ENCODE measurements at places on chromosomes 11 and 22. TPM values are rescaled to one million over a fixed set of nuclear protein-coding genes. Genes with fewer than 3 reads are reported as not detected.

DNA sequence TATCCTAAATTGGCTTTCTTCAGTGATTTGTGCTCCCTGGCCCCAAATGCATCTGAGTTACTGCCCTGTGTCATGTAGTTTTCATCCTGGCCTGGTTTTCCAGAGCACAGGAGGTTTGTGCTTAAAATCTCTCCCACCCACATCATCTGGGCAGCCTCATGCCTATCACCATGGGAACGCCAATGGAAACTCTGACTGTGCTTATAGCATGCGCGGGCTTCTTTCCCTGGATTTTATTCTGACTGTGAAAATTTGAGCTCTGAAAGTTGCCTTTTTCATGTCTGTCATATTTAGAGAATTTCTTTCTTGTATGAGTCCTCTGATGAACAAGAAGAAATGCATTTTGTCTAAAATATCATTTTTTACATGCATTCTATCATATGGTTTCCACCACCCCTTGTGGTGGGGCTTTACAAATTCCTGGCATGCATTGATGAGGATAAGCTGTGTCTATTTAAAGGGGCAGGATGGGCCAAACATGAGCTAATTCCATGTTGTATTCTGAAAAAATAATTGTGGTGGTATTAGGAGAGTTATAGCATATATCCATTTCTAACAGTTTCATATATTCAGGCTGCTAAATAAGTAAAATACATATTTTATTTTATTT is 55.1 kb downstream of the IRAG1 start:
- DNase-seq: no peak

- no peak for DNase-seq
These were observed 12.8 kb upstream of the SORL1 start for GRCh38 chr11:121439337-121439736.

DNA sequence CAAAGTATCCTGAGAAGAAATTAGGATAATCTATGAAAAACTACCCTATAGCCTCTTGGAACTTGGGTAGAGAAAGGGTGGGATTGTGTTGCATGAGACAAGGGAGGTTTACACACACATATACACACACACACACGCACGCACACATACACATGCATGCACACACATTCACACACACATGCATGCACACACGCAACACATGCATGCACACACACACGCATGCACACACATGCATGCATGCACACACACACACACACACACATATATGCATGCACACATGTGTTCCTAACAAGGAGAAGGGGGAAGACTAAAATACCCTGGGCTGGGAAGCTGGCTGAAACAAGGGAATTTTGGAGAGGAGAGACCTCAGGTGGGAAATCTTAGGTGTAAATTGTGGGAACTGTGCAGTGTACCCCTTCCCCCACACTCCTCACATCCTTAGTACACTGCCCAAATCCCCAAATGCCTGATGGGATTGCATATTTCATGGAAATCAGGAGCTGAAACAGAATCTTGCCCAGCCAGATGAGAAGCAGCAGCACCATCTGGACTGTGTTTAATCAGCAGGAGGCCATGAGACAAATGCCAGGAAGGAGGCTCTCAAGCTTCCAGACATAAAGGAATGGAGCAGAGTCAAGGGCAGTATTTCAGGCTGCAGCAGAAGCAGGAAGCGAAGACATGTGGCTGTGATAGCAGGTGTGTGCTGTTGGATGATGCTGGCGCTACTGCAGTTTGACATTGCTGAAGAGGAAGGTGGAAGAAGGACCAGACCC is 14.6 kb upstream of the POLD3 start:
- no peak for DNase-seq

DNA sequence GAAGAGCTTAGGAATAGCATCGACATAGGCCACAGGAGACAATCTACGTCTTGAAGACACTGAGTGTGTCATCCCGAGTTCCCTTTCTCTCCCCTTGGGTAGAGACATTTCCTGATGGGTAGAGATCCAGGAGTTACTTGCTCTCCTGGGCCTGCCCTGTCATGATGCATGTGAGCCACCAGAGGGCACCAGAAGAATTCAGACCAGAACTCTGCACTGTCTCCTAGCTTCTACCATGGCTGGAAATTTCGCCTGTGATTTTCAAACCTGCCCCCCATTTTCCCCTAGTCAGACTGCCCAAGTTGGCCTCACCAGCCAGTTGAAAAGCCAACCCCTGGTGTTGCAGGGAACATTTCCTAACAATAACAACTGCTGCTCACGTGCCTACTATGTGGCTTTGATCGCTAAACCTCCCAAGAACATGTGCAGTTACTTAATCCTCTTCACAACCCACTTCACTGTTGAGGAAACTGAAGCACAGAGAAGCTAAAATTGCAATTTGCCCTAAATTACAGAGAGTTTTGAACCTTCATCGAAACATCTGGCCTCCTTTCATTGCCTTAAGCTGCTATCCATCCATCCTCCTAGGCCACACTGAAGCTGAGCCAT is 47.2 kb downstream of the C11orf58 start:
- DNase-seq: peak; percentile 80

DNA sequence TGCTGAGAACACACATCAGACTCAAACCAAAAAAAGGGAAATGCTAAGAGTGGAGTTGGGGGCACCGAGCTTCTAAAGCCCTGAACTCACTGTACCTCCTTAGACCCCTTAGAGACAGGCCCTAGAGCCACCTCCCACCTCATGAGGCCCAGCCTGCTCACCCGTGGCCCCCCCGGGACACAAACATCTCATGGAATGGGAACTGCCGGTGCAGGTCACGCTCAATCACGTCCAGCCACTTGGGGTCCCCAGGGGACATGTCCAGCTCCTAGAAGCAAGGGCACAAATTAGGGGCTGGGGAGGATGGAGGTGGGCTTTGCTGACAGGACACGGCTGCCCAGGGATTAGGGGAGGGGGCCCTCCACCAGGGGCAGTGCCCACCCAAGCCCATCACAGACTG is 6.3 kb upstream of the CASTOR1 start:
- DNase-seq: no peak

KCNE3 gene
- not detected for total RNA-seq

DNA sequence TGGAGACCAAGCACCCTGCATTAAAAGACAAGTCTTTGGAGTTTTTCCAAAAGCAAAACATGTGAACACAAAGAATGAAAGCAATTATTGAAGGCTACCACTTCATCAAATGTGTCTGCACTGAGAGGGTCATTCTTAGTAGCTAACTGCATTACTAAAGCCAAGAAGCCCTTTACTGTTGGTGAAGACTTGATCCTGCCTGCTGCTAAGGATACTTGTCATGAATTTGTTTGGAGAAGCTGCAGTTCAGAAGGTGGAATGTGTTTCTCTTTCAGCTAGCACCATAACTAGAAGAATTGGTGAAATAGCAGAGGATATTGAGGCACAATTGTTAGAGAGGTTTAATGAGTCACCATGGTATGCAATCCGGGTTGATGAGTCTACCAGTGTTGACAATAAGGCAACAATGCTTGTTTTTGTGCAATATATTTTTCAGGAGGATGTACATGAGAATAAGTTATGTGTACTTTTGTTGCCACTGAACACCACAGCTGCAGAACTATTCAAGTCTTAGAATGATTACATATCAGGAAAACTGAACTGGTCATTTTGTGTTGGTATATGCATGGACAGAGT is 457.3 kb upstream of the ISX start:
- no peak for DNase-seq

DNA sequence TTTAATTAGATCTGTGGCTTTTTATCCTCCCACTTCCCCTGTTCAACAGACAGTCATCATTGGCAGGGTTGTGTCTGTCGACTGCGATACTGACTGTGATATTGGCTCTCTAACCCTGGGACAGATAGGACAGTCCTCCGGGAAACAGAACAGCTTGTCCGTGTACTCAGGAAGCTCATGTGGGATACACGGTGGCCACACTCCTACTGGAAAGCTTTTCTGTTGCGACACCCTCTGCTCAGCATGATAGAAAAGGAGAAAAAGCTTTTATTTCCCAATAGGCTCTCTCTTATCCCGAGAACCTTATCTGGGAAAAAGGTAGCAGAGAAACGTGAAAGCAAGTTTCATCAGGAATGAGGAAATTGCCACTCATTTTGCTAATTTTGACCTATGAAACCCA is 60.4 kb upstream of the HSPA8 start:
- DNase-seq: no peak

DNA sequence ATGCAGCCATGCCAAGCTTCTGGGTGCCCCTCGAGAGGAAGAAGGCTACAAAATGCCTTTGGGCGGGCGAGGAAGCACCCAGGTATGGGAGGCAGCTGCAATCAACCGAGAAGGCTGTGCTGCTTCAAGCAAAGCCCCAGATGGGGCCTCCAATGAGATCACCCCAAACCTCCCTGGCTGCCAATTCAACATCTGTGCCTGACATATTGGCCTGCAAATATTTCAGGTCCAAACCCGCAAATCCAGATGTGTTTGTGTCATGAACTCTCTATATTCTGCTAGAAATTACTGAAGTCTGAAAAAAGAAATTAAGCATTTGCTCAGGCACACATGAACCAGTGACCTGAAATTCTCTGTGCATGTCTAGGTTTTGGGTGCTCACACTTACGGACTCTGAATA is 78.8 kb upstream of the RCN1 start:
- no peak for DNase-seq

GRCh38 chr11:61384271-61385242 is 7.8 kb upstream of the TMEM216 start:
- peak; percentile 67 for DNase-seq

DNA sequence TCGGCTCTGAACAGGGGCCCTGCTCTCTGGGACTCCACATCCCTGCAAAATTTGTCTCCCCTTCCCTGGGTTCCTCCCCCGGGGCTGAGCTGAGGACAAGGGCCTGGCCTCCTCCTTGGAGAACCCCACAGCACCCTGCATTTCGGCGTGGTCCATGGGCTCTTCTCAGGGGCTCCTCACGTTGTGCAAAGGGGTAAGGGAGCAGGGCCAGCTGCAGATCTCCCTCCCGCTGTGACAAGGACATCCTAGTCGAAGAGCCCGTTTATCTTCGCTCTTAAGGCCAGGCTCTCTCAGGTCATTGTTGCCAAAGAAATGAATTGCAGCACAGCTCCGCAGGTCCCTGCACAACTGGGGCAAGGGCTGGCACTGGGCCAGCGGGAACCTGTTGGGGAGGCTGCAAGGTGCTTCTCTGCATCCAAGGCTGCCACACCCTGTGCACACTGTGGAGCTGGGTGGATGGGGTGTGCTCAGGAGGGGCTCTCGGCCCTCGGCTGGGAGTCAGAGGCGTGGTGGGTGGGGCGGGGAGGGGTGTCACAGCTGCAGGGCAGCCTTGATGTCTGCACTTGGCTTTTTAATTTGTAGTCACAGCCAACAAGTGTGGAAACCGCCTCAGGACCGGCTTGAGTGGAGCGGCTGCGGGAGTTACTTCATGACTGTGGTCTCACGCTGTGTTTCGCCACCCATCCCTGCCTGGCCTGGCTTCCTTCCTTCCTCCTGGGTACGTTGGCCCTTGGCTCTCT is 26.6 kb upstream of the SEPTIN5 start:
- DNase-seq: no peak

METTL15 gene
- total RNA-seq: 19.1 TPM

GRCh38 chr11:61769169-61769920 is 16.9 kb downstream of the MYRF start:
- no peak for DNase-seq

APOA5 gene
- total RNA-seq: not detected

GRCh38 chr11:128599729-128600128 is 12.4 kb upstream of the ETS1 start:
- no peak for DNase-seq

DNA sequence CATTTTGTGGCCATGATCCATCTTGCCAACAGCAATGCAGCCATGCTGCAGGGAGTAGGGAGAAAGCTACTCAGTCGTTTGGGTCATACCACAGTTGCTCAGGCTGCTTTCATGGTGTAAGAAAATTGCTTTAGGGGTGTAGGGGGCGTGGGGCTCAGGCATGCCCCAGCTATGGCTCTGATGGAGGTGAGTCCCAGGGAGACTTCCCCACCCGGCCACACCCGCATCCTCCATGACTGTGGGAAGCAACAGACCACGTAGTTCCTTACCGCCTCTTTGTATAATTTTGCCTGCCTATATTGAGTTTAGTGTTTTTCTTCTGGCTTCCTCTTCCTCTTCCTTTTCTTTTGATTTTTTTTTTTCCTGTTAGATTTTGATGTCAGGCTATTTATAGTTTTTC is 58.8 kb downstream of the SPECC1L start:
- no peak for DNase-seq

GRCh38 chr11:79026803-79027445 is 413.9 kb downstream of the TENM4 start:
- DNase-seq: no peak

DNA sequence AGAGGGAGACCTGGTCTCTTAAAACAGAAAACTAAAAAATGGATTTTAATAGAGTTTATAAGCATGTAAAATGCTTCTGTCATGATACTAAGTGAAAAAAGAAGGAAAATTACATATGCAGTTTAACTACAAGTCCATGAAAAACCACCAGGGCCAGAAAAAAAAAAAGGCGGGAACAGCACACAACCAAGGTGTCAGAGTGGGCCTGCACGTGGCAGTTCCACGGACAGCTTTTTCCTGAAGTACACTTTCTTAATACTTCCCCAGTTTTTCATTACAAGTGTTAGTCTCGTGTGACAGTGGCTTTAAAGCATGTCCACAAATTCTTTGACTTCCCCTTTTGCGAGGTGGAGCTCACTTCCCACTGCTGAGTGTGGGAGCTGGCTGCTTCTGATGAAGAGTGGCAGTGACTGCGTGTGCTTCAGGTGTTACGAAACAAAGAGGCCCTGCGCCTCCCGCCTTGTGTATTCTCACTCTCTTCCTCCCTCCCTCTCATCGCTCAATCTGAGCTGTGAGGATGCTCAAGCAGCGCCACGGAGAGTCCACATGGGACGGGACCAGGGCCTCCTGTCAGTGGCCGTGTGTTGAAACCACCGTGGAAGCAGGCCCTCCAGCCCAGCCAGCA is 16.4 kb downstream of the PPM1F start:
- DNase-seq: no peak

SPI1 gene
- not detected for total RNA-seq

GRCh38 chr11:130668751-130669150 is 220.3 kb downstream of the ADAMTS15 start:
- DNase-seq: no peak

- peak; percentile 39 for DNase-seq
These were observed 16.7 kb upstream of the OR9Q1 start for GRCh38 chr11:58006940-58007339.

DAGLA gene
- total RNA-seq: 0.98 TPM

DNA sequence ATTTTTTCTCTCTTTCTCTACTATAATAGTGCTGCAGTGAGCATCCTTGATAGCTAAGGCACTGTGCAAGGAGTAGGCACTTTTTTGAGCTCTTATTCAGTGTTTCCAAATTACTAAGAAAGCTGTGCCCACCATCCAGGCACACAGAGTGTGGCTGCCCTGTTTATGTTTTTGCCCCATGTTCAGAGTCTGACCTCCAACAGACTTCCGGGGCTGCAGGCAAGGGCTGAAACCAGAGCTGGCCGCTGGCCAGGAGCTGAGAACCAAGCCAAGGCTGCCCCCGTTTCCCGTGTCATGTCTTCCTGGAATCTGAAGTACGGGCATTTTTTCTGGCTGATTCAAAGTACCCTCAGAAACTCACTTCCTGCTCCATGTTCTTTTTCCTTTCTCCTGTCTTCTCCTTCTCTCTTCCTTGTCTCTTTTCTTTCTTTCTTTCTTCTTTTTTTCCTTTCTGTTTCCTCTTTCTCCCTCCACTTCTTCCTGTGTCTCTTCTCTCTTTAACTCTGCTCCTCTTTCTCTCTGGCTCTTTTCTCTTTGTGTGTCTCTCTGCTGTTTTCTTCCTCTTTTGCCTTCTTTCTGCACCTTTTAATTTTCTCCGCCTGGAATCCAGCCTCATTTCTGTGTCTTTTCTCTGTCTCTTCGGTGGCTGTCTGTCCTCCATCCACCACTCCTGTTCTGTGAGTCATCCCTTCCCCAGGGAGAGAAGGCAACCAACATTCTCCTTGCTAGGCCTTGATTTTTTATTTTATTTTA is 17.0 kb upstream of the KCTD14 start:
- DNase-seq: peak; percentile 86
